ENCODE measurements at places on chromosomes 12 and 14. TPM values are rescaled to one million over a fixed set of nuclear protein-coding genes. Genes with fewer than 3 reads are reported as not detected.

- DNase-seq, result peak; percentile 47
Observed at GRCh38 chr12:116524964-116525379, 34.2 kb upstream of the MAP1LC3B2 start.

GRCh38 chr12:11650286-11651281, 1.1 kb downstream of the ETV6 start:
- DNase-seq, result peak; percentile 37

GRCh38 chr14:22569106-22569736, 19.8 kb downstream of the DAD1 start:
- DNase-seq, result peak; percentile 57

DNA sequence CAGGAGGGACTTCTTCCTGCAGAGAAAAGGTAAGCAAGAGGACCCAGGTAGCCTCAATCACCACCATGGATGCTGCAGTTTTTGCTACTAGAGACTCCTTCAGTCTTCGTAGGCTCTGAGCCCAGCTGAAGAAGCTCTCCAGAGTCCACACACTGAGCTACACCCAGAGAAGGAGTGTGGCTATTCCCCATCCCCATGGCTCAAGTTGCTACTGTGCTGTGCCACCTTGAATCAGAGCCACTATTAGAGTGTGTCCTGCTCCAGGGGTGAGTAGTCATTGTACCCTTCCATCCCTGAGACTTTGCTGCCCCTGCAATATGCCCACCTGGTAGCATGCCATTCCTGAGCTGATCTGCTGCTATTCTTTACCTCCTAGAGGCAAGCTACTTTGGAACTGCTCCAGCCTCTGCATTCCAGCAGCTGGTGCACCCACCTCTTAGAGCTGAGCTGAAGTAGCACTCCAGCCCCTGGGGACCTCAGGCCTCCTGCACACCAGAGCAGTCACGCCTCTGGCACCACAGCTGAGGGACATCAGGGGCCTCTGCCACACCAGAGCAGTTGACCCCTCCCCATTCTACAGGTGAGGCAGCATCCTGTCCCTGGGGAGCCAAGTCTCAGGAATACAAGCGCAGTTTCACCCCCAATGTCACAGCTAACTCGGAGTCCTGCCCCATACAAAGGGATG, 213.0 kb downstream of the TRHDE start:
- DNase-seq, result no peak

DNA sequence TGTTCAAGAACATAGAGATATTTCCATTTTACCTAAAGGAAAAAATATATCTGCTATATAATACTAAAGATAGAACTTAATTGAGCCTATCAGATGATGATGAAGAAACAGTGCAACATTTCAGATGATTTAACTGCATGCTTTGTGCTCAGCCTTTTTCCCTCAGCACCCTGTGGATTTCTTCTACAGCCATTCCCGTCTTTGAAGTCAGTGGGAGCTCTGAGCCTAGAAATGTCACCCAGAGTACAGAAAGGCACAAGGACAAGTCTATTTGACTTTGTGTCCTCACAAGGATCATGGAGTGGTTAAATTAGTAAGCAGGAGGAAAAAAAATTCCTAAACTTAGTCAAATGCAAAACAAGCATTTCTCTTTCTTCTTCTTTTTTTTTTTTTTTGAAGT, 994.0 kb upstream of the FLRT2 start:
- no peak for DNase-seq

DNA sequence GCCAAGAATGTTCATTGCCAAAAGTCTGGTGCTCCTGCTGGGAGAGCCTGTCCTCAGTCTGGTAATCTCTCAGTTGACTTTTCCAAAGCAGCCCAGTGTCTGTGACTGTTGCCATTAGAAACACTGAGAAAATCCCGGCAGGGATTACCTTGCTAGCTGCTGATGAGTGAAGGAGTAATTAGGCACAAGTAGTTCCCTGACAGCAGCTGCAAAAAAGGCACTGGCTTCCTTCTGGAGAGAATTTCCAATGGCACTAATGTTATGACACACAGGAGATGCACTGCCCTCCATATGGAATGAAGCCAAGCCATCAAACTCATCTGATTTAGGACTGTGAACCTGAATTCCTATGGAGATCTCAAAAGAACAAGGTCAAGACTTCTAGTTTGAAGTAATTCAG, 1321.2 kb upstream of the SEL1L start:
- no peak for DNase-seq

DNA sequence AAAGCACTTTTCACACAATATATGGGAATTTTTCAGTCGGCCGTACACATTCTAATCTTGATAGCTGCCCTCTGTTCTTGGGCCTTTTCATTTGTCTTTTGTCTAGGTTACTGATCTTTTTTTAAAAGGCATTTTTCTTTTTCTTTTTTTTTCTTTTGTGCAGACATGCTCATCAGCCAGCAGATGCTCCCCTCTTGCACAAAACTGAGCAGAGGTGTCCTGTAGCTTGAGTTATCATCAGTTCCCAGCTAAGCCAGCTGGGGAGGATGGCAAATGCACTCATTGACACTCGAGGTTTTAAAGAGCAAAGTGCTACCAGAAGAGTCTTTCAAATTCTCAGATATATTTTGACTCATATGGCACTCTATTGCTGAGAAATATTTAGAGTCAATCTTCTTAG, 913.9 kb upstream of the SEL1L start:
- no peak for DNase-seq

- no peak for DNase-seq
Observed at GRCh38 chr12:112207397-112207924, 82.1 kb downstream of the TRAFD1 start.

DNA sequence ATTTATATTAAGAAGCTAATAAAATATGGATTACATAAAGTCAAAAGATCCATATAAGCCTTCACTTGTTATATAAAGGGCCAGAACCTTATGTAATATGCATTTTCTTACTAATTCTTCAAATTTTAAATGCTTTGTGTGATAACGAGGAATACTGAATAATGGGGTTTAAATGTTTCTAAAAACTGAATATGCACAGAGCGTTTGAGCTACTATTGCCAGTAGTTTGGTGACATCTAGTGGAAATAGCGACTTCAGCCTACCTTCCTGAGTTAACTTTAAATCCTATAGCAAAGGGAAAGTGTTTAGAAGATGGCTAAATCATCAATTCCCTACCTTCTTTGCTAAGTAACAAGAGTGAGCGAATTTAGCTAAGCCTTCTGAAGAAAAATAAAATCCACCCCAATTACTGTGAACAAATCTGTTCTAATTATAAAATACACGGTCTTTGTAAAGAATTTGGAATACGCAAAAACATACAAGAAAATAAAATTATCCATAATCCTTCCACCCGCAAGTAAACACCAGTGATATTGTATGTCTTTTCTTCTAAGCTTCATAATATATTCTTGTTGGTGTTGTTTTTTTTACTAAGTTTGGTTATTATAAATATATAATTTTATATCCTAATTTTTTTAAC, 115.5 kb upstream of the G2E3 start:
- peak; percentile 46 for DNase-seq

- DNase-seq, result no peak
Observed at GRCh38 chr12:99170037-99170436, 477.5 kb upstream of the GARIN6 start.

DNA sequence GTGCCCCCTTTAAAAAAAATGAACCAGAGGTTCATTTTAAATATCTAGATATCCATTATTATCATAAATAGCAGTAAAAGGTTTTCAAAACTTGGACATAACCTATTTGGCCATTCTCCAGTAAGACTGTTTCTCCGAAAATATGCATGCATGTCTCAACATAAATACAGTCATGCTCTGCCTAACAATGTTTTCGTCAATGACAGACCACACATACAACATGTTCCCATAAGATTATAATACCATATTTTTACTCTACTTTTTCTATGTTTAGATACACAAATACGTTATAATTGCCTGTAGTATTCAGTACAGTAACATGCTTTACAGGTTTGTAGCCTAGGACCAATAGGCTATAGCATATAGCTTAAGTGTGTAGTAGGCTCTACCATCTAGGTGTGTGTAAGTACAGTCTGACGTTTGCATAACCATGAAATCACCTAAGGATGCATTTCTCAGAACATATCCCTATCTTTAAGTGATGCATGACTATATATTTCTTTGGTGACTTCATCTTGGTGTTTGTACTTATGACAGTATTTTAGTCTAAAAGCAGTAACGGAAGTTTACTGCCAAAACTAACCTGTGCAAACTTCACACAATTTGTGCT, 3.2 kb downstream of the TMEM19 start:
- no peak for DNase-seq

- DNase-seq, result no peak
Observed at GRCh38 chr12:113135178-113136127, at the start of gene RASAL1. RASAL1 (minus strand) TSS chr12:113135761; CDS start chr12:113135462, 299 bp downstream.

GRCh38 chr14:32980178-32980901, 41.7 kb downstream of the NPAS3 start:
- no peak for DNase-seq

DNA sequence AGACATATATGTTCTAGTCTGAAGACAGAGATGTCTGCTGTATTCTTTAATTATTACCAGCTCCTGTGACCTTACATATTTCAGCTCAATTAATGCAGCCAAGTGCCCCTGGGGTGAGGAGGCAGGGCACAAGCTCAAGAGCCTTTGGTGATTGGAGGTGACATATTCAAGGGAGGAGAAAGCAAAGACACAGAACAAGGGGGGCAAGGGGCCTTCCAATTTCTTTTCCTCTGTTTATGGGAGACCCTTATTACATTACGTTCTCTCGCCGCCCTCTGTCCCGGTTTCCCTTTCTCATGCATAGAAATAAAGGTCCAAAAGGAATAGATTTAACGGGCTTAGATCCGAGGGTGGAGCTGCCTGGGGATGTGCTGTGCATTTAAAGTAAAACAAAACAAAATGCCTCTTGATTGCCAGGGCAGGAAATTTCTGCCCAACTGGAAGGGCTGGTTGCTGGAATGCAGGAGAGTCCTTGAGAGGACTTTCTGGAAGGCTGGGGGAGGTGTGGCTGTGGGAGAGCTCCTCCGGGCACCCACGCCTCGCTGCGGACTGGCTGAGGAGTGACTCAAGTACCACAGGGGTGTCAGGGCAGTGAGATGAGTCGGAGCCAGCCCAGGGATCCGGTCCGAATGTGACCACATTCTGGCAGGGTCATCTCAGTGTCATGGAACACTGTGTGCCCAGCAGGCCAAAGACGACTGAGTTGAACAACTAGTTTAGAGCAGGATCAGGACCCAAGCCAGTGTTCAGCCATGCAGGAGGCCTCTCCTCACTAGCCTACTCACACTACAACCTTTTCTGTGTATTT, 32.1 kb upstream of the GSG1 start:
- DNase-seq, result peak; percentile 83

GRCh38 chr14:102696332-102696731, 80.9 kb upstream of the TRAF3 start:
- no peak for DNase-seq

DNA sequence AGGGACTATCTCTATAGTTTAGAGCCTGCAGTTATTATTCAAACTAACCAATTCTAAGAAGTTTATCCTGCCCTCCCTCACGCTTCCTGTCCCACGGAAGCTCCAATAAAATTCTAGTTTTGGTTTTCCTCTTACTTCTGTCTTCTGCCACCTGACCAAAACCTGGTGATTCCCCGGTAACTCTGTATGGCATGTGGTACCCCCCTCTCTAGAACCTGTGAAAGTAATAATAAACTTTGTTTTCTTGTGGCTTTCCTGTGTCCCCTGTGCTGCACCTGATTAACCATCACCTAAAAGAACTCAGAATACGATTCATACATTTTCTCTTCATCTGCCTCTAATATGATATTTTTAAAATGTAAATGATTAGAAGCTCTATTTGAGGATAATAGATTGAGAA, 379.8 kb downstream of the APAF1 start:
- DNase-seq, result no peak

DNA sequence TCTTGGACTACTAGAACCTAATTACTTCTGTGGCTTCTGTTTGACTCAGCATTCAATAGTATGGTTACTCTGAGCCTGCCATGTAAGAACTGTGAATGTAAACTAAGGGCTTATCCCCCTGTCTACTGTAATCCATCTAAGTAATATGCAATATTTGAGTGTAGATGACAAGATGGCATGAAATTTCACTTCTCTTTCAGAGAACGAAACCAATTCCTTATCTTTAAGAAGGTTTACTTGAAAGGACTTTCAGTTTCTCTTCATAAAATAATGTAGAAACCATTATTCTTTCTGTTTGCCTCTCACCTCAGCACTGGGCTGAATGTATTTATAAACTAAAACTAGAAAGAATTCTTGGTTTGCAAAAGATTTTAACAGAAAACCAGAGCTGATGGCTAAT, 60.4 kb upstream of the ARID2 start:
- peak; percentile 64 for DNase-seq

- peak; percentile 58 for DNase-seq
Observed at GRCh38 chr14:61179796-61180398, 101.2 kb downstream of the TMEM30B start.

GRCh38 chr12:116975779-116976393, 65.1 kb downstream of the FBXW8 start:
- peak; percentile 67 for DNase-seq

GRCh38 chr14:101564819-101565698, 3.8 kb downstream of the DIO3 start:
- DNase-seq, result no peak

- peak; percentile 49 for DNase-seq
Observed at GRCh38 chr12:121568971-121569751, 11.7 kb downstream of the KDM2B start.

- DNase-seq, result no peak
Observed at GRCh38 chr14:41446008-41446407, 160.7 kb upstream of the LRFN5 start.

DNA sequence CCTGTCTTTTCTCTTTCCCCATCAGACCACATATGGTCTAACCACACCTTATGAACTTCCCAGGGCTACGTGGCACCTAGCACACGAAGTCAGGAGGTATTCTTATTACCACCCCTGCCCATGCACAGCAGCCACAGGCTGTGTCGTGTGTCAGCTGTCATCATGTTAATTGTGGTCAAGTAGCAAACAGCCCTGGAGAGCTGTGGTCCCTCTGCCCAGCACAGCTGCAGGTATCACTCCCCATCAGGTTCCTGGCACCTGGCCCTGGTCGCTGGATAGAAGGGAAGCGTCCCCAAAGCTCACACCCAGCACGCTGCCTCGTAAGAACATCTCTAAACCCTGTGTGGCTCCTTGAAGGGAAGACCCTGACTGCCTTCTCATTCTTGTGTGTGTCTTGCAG, 45.4 kb downstream of the CLMN start:
- no peak for DNase-seq

- DNase-seq, result no peak
Observed at GRCh38 chr14:76696361-76696760, 64.9 kb upstream of the VASH1 start.

GRCh38 chr12:105315726-105316125, 14.8 kb upstream of the C12orf75 start:
- no peak for DNase-seq

GRCh38 chr12:49232940-49233841, 31.7 kb upstream of the TUBA1C start:
- peak; percentile 56 for DNase-seq

KIF5A gene
- total RNA-seq, result 0.18 TPM

TAS2R9 gene
- total RNA-seq, result not detected

HAL gene
- 0.56 TPM for total RNA-seq

LPAR5 gene
- total RNA-seq, result not detected

SERPINA3 gene
- total RNA-seq, result under 0.01 TPM

KRT6A gene
- not detected for total RNA-seq
